ENCODE measurements at places on chromosomes 5 and 9.

GRCh38 chr5:154517181-154517580, 39.2 kb upstream of the HAND1 start:
- DNase-seq = no peak

GRCh38 chr5:1181451-1182359, 19.7 kb upstream of the SLC6A19 start:
- no peak for DNase-seq

DNA sequence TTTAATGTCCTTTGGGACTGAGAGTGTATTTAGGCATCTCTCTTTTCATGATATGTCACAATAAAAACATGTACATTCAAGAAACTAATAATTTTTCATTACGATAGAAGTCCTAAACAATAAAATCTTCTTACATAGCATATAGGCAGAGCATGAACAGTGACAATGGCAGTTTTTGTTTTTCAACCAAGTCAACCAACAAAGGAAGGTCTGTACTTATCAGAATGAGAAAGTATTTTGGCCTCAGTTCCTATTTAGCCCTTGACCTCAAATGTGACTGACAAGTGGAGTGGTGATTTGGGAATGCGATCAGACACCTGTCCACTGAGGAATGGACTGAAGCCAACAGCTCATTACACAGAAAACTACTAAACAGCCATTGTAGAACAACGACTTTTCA, 219.5 kb downstream of the TMEM161B start:
- peak; percentile 49 for DNase-seq

- DNase-seq = no peak
These were observed 16.2 kb upstream of the LCP2 start for GRCh38 chr5:170313816-170314215.

DNA sequence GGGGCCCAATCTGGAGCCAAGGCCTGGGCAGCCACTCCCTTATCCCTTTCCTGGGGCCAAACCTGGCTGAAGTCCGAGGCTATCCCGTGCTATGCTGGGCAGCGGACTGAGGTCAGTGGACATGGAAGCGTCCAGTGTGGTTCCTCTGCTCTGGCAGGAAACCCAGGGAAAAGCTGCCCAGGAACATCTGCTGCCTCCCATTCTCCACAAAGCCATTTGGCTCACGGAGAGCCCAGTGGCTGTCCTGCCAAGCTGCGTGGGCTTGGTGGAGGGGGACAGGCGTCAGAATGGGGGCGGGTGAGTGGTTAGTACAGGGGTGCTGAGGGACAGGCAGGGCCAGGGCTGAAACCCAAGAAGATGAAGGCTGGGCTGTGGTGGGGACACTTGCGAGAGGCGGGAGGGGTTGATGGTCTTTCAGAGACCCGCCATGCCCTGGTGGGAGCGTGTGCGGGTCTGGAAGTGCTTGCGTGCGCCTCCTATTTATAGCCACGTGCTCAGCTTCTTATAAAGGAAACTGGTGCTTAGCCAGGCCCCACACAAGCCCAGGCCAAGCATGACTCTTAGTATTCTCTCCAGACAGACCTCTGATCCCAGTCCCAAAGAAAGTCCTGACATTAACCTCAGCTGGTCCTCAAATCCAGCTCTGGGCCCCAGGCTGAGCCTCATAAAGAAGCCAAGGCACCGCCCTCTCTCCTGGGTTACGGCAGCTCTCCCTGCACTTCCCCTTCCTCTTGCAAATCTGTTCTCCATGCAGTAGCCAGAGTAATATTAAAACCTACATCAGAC, 9.4 kb upstream of the SLC6A7 start:
- DNase-seq = no peak

DNA sequence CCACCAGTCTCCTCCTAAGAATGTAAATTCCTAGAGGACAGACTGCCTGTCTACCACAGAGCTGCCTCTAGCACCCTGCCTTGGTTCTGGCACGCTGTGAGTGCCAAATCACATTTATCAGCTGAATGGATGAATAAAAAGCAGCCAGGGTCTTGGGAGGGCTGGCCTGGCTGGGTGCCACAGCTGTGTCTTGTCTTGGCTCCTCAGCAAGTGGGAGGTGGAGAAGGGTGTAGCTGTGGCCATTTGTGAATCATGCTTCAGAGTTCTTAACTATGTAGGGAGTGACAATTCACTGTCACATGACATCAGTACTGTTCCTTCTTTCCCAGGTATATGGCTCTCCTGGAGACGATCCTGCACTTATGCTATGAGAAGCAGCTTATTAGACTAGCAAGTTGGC, 70.6 kb downstream of the DCP2 start:
- no peak for DNase-seq

DNA sequence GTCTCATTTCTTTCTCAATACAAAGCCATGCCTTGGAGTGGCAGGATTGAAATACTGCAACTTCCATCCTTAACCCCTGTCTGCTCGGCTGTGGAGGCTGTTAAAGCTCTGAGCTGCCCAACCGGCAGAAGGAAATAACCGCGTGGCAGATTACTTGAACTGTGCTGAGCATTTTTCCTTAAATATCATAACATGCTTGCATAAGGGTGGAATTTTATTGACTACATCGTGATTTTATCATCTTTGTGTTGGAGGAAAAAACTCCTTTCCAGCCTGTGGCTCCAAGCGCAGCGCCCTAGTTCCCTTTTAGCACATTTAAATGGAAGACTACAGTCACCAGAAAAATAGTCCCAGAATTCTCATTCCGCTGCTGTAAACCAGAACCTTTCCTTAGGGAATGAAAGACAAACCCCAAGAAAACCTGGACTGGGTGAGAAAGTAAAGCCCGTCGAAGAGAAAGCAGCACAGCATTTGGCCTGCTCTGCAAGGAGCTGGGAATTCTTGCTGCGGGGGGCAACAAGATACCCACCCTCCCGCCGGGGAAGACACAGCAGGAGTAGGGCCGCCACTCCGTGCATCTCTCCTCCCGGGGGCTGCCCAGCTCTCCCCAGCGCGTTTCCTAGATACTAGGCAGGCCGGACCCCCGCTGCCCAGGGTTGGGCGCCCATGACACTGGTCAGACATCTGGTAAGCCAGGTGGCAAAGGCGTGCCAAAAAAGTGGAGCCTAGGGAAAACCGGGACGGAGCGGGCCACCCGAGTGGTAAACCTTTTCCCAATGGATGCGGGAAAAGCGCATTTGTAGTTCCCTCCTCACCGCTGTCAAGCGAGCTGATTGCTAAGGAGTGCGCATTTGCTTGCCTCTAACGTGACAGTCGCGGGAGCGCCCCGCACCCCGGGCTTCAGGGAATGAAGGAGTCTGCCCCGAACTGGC, 1.3 kb downstream of the SHC3 start:
- DNase-seq = no peak

DNA sequence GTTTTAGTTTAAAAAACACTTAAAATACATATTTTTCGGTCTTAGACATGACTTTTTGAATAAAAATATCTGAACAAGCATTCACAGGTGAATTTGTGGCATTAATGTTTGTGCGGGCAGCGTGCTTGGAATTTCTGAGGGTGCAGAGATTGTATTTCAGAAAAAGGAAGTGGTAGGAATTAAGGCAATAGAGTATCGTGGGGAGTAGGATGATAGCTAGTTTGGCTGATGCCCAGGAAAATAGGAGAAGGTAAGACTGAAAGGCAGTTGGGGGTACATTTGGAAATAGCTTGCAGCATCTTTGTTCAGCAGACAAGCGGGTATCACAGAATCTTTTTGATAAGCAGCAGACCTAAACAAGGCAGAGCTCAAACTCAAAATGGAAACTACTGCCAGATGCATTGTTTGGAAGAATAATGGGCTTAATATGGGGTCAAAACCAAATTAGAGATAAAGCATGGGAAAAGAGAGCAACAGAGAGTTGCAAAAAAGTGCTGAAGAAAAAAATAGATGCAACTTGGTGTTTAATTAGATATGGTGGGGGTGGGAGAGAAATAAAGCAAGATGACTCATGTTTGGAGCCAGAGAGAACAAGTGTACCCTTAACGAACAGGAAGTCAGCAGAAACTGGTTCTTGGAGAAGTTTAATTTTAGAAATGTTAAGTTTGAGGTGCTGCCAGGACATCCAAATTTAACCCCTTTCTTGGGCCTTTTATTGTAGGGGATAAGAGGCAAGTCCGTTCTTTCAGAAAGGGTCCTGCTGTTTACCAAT, 85.7 kb upstream of the ARRDC3 start:
- DNase-seq = peak; percentile 51

All from foreskin melanocyte (primary cell).